ENCODE measurements at places on chromosomes 4 and X.

- no peak for DNase-seq
Observed at GRCh38 chrX:97123001-97123400, 239.3 kb downstream of the RPA4 start.

GRCh38 chr4:163663454-163664225, 169.2 kb downstream of the TMA16 start:
- peak; percentile 89 for DNase-seq

DNA sequence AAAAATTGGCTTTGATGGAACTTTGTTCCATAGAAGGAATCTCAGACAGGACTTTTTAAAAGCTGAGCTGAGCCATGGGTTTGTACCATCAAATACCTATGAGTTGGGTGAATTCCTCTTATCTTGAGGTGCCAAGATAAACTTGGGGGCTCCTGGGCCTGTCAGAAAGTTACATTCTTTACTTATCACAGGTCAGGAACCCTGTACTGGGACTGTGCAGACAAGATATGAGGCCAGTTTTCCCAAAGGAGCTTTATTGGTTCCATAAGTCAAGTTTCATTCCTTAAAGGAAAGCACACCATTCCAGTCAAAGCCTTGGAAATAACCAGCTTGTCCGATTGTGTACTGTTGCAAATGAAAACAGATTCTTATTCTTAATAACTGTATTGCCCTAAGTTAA, 72.4 kb upstream of the PACRGL start:
- DNase-seq: no peak

- DNase-seq: no peak
Observed at GRCh38 chr4:107252571-107252970, 216.5 kb upstream of the DKK2 start.

GRCh38 chr4:10296730-10297129, 160.5 kb downstream of the ZNF518B start:
- no peak for DNase-seq

DNA sequence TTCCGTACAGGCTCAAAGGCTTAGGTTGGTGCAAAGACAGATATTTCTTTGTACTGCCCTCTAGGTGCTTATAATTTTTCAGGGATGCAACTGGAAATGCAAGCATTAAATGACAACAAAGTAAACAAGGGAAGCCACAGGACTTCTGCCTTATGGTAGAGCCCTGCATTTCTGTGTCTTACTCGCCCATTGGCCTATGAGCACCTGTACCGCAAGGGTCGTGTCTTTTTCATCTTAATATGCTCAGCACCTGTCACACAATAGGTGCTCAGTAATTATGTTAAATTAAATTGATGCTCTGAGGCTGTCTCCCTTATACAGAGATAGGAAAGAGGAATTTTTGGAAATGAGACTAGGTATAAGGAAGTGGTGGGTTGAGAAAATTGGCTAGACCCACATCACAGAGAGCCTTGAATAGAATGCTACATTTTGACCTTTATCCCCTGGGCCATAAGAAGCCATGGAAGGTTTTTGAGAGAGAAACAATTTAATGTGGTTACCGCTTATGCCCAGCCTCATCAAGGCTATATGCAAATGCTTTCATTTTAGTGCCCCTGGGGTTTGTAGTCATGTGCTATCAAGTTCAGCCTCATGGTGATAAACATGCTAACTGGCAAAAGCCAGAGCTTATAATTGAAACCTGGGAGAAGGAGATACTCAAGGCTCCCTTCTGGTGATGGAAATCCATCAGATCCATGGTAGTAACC, 16.3 kb downstream of the VSIG4 start:
- DNase-seq: no peak

GRCh38 chrX:10142041-10142599, 14.7 kb upstream of the CLCN4 start:
- DNase-seq: peak; percentile 74

DNA sequence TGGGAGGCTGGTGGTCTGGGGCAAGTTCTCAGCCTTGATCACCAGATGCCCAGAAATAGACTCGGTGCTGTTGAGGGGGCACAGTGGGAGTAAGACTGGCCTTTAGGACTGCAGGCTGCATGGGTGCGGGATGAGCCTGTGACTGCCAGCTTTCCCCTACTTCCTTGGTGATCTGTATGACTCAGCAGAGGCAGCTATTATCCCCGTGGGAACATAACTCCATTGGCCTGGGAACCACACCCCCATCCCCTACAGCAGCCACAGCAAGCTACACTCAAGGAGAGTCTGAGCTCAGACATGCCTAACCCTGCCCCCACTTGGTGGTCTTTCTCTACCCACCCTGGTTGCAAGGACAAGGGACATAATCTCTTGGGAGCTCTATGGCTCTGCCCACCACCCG, 20.6 kb downstream of the CLIC2 start:
- no peak for DNase-seq

GRCh38 chr4:152723236-152723635, 43.4 kb upstream of the TMEM154 start:
- DNase-seq: no peak

DNA sequence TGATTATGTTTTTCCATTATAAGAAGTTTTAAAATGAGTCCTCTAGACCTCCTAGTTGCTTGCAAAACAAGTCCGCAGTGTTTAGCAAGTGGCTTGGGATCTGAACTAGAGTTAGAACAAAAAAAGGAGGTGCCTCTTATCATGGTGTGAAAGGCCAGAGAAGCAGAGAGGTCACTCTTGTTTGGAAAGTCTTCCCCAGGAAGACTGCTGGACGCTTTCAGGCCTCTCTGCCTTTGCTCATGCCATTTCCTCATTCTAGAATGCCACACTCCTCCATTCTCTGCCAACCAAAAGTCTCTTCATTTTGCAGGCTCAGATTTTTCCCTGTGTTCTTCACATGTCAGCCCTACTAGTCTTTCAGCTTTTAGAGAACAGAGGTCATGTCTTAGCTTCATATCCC, 14.9 kb downstream of the PARM1 start:
- DNase-seq: no peak

DNA sequence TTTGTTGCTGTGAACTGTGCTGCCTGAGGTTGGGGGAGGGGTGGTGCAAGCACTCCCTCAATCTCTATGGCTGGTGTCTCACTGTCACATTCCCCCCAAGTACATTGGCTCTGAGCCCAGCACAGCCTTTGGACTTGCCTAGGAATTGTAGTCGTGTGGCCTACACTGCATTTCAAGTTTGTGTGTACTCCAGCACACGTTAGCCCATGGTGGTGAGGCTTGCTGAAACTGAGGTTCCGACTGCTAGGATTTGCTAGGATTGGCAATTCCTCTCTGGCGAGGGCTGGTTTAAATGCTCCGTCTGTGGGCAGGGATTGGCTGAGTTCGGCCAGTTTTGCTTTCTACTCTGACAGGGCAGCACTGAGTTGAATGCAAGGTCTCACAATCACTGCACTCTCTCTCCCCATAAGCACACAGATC, 121.7 kb upstream of the CXXC4 start:
- DNase-seq: no peak

DNA sequence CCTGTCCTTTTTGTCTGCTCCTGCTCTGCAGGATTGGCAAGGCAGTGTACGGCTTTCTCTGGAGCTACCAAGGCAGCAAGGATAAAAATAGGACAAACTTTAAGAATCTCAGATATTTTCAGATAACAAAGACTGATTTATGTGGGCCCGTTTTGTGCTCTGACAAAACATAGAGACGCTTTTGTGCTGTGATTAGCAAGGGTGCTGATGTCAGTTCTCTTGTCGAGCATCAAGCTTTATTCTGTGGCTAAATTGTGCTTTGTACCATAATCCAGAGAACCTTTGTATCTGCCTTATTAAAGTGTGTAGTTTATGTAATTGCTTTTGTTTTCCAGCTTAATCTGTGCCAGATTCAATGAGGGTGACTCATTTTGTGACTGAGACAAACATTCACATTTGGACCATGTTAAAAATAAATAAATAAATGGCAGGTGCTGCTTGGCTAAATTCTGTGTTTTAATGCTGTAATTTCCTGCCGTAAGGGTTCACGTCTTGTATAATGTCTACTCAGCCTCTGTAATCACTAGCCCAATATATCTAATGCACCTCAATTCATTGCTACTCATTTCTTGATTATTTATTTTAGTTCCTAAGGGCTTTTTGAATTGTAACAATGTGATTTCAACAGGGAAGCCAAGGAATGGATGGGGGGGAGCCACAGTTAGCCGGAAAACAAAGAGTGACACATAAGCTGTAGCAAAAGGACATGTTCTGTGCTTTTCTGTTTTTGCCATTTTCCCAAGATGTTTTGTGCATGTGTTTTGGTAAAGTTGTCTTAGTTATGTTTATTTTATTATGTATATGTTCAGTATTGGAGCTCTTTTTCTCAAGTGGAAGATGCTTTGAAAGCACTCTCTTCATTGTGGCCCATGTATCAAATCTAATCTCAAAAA, 75.1 kb downstream of the GAB1 start:
- no peak for DNase-seq

- no peak for DNase-seq
Observed at GRCh38 chrX:130119312-130119898, 9.1 kb upstream of the ELF4 start.

GRCh38 chr4:8114456-8115202, 44.0 kb downstream of the ABLIM2 start:
- no peak for DNase-seq
